ENCODE measurements at places on chromosomes 2 and 18.

- DNase-seq: peak; percentile 62
Observed at GRCh38 chr2:75604484-75604883, 42.1 kb upstream of the MRPL19 start.

GRCh38 chr2:179427065-179427464, 162.4 kb upstream of the SESTD1 start:
- no peak for DNase-seq

- DNase-seq: no peak
Observed at GRCh38 chr2:71897836-71898235, 249.8 kb downstream of the CYP26B1 start.

GRCh38 chr2:37026050-37026449, 58.1 kb downstream of the HEATR5B start:
- no peak for DNase-seq

DNA sequence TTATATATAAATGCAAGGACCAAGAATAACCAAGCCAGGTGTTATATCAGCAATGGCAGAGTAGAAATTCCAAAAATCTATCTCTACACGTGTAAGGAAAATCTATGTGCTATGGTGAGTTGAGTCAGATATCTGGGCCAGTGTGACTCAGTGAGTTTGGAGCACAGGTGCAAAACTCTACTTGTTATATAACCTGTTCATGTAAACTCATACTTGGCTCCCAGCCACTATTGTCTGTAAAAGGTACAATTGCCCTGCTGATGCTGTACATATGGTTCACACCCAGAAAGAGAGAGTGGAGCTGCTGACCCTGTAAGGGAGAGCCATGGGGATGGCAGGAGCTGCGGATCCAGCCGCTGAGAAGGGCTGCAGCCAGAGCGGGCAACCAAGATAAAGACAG, 112.0 kb downstream of the TRABD2A start:
- peak; percentile 69 for DNase-seq

DNA sequence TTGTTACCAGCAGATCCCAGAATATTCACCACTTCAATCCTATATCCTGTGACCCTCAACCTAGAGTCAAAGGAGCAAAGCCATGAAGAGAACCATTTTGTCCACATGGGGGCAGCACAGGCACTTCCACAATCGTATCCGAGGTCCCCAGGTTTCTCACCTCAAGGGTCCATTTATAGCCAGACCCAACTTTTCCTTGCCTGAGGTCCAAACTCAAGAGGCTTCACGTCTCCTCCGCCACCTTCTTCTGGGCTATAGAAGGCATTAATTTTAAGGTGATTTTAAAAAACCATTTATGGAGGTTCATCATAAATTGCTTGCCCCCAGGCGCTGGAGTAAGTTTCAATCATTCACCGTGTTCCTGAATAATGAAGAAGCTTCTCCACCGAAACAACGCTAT, 111.6 kb upstream of the NABP1 start:
- DNase-seq: peak; percentile 50

DNA sequence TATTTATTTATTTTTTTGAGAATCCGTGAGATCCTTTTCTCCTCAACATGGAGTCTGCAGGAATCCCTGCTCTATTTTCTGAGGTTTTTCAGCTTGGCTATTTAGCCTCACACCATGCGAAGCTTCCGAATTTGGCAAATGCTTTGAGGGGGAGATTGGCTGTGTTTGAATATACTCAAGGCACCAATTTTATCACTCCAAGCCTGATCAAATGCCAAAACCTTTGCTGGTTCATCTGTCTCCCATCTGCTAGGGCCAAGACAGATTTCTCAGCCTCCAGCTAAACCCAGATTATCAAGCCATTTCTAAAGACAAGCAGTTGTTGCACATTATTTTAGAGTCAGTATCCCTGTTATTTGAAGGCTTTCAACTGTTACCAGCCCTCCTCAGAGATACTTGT, 295.7 kb downstream of the XIRP2 start:
- no peak for DNase-seq

DNA sequence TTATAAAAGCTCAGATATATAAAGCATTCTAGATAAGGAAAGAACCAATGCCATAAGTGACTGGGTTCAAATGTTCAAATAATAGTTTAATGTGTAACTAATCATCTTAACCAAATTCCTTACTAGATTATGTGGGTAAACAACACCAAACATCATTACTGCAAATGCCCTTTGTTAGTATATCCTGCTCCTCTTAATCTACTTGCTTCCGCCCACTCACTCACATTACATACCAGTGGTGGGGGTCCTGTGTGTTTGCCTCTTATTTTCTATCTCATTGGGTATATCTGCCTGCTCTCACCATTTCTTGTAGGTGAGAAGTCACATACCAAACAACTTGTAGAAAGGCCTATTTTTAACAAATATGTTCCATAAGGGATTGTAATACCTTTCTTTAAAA, 562.1 kb downstream of the NRXN1 start:
- no peak for DNase-seq

GRCh38 chr18:79733986-79734770, 54.6 kb downstream of the CTDP1 start:
- no peak for DNase-seq

GRCh38 chr2:240519396-240520129, 38.2 kb downstream of the ANKMY1 start:
- DNase-seq: no peak

GRCh38 chr2:20622731-20623130, 28.2 kb downstream of the HS1BP3 start:
- no peak for DNase-seq

DNA sequence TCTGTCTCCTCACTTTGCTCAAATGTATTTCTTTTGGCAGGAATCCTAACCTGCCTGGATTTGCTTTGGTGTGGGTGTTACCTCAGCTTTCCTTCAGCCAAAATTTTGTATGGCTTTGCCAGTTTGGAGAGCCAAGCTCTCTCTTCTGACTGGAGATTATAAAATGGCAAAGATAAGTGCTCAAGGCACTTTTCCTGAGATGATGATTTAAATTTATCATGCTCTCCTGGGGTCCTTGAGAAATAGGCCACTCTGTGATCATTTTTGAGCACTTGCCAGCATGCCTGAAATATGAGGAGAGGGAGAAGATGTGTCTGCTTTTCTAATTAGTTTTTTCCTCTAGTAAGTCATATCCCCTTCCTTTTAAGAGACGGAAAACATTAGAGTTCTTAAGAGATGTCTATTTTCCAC, 683.0 kb downstream of the SLC4A3 start:
- no peak for DNase-seq

DNA sequence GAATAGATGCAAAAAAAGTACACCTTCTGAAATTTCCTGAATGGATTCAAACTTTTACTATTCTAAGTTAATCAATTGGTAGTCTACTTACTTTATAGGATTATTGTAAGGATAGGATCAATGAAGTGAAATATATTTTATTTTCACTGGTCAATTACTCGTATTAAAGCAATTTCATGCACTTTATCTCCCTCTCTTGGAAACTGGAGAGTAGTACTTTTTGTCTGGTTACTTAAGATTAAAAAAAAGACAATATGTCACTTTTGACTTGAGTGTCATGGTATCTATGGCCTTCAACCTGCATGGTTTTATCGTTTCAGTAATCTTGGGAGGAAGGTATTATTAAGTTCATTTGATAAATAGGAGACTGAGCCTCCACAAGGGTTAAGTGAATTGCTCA, 1.0 kb upstream of the KYNU start:
- peak; percentile 63 for DNase-seq

DNA sequence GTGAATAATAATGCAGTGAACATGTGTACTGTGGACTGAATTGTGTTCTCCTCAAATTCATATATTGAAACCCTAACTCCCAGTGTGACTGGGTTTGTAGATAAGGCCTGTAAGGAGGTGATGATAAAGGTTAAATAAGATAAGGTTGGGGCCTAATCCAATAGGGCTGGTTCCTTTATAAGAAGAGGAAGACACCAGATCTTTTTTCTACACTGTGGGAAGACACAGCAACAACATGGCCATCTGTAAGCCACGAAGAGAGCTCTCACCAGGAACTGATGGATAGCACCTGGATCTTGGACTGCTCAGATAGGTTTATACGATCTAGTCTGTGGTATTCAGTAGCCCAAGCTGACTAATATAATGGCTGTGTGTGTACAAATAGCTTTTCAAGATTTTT, 66.8 kb downstream of the BMPR2 start:
- DNase-seq: no peak

DNA sequence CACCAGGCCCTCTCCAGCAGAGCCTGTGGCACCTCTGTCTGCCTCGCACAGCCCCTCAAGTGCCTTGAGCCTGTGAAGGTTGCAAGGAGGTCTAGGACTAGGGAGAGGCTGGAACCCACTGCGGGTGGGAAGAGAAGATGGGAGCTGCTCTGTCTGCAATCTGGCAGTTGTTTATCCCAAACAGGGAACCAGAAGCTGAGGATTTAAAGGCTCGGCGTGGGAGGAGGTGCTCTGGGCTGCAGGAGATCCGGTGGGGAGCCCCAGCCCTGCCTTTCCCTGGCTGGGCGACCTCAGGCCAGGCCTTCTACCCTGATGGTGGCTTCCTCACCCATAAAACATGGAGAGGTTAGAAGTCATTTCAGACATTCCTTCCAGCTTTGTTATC, 174.1 kb downstream of the SMAD7 start:
- DNase-seq: no peak

DNA sequence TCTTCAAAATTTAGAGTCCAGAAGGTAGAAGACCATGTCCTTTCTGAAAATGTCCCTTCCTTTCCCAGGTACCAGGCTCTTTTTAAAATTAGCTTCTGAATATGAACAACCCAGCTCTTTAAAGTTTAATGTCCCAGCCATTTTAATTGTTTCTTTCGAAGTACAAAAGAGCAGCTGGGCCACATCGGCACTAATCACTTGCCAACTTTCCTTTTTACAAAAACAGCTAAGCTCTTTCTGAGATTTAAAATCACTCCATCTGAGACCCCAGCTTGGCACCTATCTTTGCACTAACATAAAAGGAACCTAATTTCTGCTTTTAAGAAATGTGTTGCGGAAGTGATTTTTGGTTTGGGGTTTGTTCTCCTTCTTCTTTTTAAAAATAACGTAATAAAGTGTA, 2.6 kb downstream of the BOD1L2 start:
- DNase-seq: no peak

- DNase-seq: no peak
Observed at GRCh38 chr2:10571673-10572072, 118.1 kb downstream of the NOL10 start.

DNA sequence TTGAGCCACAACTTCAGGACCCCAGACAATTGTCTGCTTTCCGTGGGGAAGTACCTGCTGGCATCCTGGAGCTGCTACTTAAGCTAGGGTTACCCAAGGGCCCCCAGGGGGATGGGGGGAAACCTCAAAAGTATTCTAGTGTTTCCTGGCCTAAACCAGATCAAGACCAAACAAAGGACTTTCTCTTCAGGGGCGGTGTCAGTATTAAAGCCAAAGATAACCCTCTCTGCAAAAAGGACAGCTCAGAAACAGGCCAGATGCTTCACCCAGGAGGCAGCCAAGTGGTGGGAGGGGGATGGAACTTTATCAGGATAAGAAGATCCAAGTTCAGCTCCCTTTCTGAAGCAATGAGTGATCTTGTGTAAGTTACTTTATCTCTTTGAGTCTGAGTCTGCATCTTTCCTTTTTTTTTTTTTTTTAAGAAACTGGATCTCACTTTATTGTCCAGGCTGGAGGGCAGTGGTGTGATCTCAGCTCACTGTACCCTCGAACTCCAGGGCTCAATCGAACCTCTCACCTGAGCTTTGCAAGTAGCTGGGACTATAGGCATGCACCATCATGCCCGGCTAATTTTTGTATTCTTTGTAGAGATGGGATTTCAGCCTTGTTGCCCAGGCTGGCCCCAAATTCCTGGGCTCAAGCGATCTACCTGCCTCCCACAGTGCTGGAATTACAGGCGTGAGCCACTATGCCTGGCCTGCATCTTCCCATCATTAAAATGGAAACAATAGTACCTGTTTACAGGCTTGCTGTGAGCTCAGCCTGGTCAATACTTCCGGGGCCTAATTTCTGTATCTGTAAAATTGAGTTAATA, 151.8 kb upstream of the PTPRM start:
- peak; percentile 60 for DNase-seq

DNA sequence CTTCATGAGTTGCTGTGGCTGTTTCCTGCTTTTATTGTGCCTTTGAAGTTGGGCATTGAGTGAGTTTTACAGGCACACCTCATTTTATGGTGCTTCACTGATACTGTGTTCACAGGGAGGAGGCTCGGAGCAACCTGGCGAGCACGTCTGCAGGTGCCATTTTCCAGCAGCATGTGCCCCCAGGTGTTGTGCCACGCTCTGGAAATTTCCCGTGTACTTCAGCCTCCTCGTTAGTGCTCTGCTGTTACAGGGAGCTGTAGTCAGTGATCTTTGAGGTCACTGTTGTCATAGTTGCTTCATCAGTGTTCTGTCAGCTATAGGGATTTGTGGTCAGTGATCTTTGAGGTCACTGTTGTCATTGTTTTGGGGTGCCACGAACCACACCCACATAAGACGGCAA, 20.1 kb downstream of the CTDP1 start:
- DNase-seq: no peak

GRCh38 chr2:16641509-16641908, 24.1 kb downstream of the CYRIA start:
- no peak for DNase-seq

- DNase-seq: peak; percentile 94
Observed at GRCh38 chr18:60892855-60893254, 440.4 kb upstream of the CDH20 start.

- DNase-seq: no peak
Observed at GRCh38 chr2:74551942-74552913, 1.5 kb downstream of the LOXL3 start.

DNA sequence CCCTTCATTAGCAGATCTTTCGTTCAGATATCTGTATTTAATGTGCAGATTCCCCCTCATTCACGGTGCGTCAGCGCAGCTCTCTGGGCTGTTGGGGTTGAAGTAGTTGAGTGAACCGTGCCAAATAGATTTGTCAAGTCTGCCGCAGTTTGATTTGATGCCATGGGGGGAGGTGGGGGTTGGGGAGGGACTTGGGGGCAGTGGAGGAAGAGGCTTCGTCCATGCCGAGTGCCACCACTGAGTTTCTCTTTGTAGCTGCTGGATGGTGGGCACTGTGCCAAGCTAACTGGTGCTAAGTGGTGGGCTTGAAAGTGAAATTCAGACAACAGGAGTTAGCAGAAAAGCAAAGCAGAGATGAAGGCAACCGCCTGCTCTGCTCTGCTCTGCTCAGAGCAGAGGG, 47.9 kb downstream of the NRP2 start:
- DNase-seq: no peak

- DNase-seq: no peak
Observed at GRCh38 chr2:9472511-9472910, 1.8 kb upstream of the IAH1 start.

GRCh38 chr18:533995-534601, 33.6 kb upstream of the COLEC12 start:
- DNase-seq: no peak

DNA sequence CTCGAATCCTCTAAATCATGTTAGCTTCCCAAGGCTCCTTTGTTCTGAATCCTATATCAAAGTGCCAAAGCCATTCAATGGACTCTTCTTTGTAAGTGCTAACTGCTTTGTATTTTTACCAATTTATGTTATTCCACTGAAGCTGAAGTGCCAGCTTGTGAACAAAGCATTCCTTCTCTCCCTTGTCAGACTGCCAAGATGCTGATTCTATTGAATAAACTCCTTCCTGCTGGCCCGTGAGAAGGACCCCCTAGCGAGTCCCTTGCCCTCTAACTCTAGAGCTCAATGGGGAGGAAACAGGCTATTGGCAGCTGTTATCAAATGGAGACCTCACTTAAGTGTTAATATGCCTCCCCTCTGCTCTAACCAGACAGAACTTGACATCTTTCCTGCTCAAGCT, 1097.9 kb upstream of the CNTNAP5 start:
- no peak for DNase-seq

GRCh38 chr18:7417727-7418126, 149.4 kb upstream of the PTPRM start:
- peak; percentile 91 for DNase-seq

Data from bronchial epithelial cell (primary cell).